ENCODE measurements at places on chromosomes 2 and 18. TPM values are rescaled to one million over a fixed set of nuclear protein-coding genes. Genes with fewer than 3 reads are reported as not detected.

CCDC102B gene
- total RNA-seq, result 0.86 TPM

UBR3 gene
- 7.7 TPM for total RNA-seq

PIEZO2 gene
- not detected for total RNA-seq

ARHGAP25 gene
- 20.4 TPM for total RNA-seq

SERPINB7 gene
- 8.7 TPM for total RNA-seq

SANBR gene
- 5.2 TPM for total RNA-seq

ACYP2 gene
- total RNA-seq, result 11.6 TPM

LIPG gene
- total RNA-seq, result 118 TPM

TCF23 gene
- not detected for total RNA-seq
